NCI-H187 treated with DMSO at 0.1 percent for 48 hours (cell line): ENCODE measurements at places on chromosomes 3 and 15.

DNA sequence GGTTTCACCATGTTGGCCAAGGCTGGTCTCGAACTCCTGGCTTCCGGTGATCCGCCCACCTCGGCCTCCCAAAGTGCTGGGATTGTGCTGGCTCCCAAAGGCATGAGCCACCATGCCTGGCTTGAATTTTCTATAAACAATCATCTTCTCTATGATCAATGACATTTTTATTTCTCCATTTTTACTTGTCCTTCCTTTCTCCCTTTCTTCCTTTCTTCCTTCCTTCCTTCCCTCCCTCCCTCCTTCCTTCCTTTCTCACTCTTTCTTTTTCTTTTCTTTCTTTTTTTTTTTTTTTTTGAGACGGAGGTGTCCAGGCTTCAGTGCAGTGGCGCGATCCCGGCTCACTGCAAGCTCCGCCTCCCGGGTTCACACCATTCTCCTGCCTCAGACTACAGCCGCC is 8.6 kb upstream of the KPNA1 start:
- DNase-seq, result no peak

DNA sequence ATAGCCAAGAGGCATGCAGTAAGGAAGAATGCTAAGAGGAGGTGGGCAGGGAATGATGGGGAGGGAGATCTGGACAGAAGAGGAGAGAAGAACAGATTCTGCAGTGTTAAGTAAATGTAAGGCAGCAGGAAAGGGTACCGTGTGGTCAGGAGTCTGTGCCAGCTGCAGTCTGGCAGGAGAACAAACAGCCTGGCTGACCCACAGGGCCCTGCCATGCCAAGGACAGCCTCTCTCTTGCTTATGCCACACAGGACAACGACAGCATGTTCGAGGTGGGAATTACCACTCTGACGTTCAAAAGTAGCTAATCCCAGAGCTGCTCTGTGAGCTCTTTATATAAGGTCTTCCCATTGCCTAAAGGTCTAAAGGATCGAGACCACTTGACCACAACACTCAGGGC is 31.3 kb downstream of the DAPK2 start:
- DNase-seq, result no peak

DNA sequence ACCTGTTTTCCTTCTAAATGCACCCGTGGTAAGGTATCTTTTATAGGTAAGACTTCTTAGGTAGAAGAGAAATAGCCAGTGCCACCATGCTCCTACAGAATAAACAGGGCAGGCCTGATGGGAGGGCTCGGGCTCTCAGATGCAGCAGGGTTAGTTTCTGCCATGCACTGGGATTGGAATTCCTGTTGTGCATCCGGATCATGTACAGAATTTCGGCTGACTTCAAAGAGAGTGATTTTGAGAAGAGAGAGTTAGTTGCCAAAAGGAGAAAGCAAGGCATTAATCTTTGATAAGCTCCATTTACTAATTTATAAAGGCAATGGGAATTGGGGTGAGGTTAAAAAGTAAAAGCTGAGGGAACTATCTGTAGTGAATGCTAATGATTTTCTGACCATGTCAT is 211.2 kb downstream of the WDR72 start:
- DNase-seq, result no peak

DNA sequence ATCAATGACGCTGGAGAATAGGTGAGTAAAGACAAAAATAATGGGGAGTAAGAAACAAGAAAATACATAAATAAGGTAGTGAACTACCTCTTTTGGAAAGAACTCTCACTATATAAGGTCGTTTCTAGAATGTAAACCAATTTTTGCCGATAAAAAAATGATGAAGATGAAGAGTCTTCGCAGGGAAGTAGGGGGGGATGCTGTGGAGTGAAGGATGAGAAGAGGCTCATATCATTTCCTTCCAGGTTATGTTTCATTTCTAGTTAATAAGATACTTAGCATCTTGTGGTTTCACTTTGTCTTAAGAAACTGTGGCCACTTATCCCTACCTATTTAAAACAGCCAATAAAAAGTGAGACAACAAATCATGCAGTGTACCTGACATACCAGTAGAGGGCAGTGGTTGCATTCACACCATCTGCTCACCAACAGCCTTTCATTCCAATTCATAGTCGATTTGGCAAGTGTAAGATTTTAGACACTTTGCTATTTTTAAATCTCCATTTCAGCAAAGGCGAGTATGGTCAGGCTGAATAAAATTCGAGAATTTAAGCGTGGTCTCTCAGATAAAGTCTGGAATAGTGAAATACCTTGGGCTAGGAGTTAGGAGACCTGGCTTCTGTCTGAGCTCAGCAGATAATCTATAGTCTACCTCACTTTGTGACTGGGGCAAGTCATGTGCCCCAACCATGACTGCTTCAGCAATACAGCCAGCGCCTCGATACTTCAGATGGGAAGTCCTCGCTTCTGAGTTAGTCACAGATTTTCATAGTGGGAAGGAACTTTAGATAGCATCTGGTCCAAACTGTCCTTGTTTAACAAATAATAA is 28.9 kb upstream of the ICE2 start:
- no peak for DNase-seq

GRCh38 chr3:189718215-189718614 is 87.0 kb downstream of the TP63 start:
- no peak for DNase-seq

DNA sequence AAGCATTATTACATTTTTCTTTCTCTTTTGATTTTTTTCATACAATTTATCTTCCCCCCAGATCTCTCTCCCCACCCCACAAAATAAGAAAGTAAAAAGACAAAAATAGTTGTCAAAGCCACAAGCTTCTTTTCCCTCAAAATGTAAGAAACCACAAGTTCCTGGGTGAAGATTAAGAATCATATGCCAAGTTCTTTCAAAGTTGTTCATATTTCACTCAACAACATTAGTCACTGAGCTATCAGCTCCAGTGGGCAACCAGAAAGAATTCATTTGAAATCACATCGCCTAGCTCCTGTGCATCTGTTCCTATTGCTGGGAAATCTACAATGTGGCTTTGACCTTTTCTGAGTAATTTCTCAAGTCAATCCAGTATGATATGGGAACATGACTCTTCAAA is 681.6 kb upstream of the ARPP21 start:
- no peak for DNase-seq

DNA sequence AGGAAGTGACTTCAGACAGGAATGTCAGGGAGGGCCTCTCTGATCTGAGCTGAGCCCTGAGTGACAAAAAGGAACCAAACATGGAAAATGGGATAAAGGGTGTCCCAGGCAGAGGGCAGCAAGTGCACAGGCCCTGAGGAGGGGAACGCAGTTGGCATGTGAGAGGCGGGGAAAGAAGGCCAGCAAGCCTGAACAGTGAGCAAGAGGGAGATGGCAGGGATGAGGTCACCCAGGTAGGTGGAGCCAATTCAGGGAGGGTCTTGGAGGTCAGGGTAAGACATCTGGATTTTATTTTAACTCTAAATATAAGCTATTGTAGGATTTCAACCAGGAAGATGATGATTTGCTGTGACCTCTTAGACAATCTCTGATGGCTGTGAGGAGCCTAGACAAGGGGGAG is 167.7 kb downstream of the LRTM1 start:
- no peak for DNase-seq

- DNase-seq, result no peak
Measured at GRCh38 chr3:106540743-106541142, 671.9 kb upstream of the CBLB start.

DNA sequence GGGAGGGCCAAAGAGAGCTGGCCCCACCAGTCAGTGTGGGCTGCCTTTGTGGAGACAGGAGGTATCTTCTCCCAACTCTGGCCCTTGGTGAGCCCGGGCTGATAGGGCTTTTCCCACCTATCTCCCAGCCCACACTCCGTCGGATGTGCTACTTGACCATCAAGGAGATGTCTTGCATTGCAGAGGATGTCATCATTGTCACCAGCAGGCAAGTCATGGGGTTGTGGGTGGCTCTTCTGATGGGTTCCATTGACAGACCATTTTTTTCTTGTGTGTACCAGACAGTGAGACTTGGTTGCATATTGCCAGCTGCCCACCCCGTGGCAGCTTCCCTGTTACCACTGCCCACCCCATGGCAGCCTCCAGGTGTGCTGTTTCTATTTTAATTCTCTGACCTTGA is 3.3 kb downstream of the COPG1 start:
- DNase-seq, result no peak

- no peak for DNase-seq
Measured at GRCh38 chr3:26713091-26713490, 90.5 kb downstream of the LRRC3B start.

GRCh38 chr3:162769564-162769963 is 1273.0 kb downstream of the OTOL1 start:
- DNase-seq, result no peak

- no peak for DNase-seq
Measured at GRCh38 chr3:3556078-3556477, 243.2 kb upstream of the LRRN1 start.

GRCh38 chr15:71651750-71652186 is 158.6 kb upstream of the NR2E3 start:
- DNase-seq, result no peak

GRCh38 chr3:147000274-147000673 is 395.1 kb upstream of the PLSCR5 start:
- no peak for DNase-seq

DNA sequence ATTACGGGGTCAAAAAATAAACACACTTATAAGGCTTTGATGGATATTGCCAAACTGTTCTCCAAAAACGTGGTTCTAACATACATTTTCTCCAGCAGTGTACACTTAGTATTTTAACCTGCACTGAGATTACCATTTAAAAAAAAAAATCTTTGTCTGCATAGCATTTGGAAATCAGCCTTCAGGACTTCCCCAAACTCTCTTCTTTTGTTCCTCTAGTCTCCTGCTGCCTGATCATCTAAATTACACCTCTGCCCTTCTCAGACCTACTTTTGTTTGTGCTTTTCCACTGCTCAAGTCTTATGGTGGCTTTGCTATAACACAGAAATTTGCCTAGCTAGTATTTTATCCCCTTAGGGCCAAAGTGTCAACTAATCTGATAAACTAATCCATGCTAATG is 3.8 kb downstream of the NCEH1 start:
- DNase-seq, result no peak
